Chondrocyte (in vitro differentiated cells): ENCODE measurements at places on chromosomes 4 and X. TPM values are rescaled to one million over a fixed set of nuclear protein-coding genes. Genes with fewer than 3 reads are reported as not detected.

Gene NAP1L2
- total RNA-seq = 0.56 to 0.87 TPM (median 0.70 TPM) in 3 replicates

- H3K4me1 ChIP-seq = peaks cover 4% of the 10 kb centered on the region
- no peaks in the 10 kb centered on the region for H3K27me3 ChIP-seq
- no peak overlapping the region for H3K4me3 ChIP-seq
- peaks cover 8% of the 10 kb centered on the region for H3K36me3 ChIP-seq
Measured at GRCh38 chr4:1023895-1024740, 12.7 kb downstream of the FGFRL1 start.

GRCh38 chr4:139582044-139582443 lies 26.0 kb upstream of the SETD7 start:
- H3K27me3 ChIP-seq = peaks cover 2% of the 10 kb centered on the region
- no peaks in the 10 kb centered on the region for H3K4me1 ChIP-seq

DNA sequence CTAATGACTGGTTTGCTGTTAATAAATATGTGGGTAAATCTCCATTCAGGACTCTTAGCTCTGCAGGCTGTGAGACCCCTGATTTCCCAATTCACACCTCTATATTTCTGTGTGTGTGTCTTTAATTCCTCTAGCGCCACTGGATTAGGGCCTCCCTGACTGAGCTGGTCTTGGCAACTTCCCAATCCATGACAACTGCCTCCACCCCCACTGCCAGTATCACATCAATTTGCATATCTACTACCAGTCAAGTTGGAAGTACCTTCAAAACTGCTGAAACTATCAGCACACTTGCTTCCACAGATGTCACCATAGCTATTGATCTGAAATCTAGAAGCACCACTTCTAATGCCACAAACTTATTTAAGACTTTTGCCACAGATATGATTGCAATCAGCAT lies 27.6 kb downstream of the OPRPN start:
- no peak overlapping the region for H3K27ac ChIP-seq
- no peaks in the 10 kb centered on the region for H3K36me3 ChIP-seq
- no peak overlapping the region for H3K4me3 ChIP-seq

- no peaks in the 10 kb centered on the region for H3K36me3 ChIP-seq
- H3K4me3 ChIP-seq = no peak overlapping the region
- no peaks in the 10 kb centered on the region for H3K4me1 ChIP-seq
Measured at GRCh38 chr4:163623787-163624186, 129.3 kb downstream of the TMA16 start.

Gene UGT8
- 0.17 TPM in 1 of 3 replicates, not detected in the others for total RNA-seq

Gene CT83
- total RNA-seq = not detected in 3 replicates

DNA sequence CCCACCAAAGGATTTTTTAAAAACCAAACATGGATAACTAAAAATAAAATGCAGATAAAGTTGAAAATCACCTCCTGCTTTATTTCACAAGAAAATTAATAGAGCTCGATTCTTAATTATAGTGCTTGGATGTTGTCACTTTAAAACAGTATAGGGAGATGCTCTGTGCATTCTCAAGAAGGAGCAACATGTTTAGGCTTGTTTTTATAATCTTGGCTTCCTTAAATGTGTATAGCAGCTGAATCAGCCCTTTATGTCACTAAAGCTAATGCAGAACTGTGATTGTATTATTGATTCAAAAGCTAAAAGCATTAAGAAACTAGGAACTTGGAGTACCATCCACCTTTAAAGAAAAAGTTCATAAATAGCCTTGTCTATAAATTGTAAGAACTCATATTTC lies 12.9 kb downstream of the UTP3 start:
- peaks cover 17% of the 10 kb centered on the region for H3K4me1 ChIP-seq
- no peak for DNase-seq
- no peak overlapping the region for H3K27ac ChIP-seq
- no peak overlapping the region for H3K4me3 ChIP-seq

GRCh38 chr4:2340272-2341061 lies 78.0 kb downstream of the ZFYVE28 start:
- DNase-seq = peak; percentile 79
- H3K27me3 ChIP-seq = peaks cover 7% of the 10 kb centered on the region
- no peak overlapping the region for H3K27ac ChIP-seq
- H3K36me3 ChIP-seq = peaks cover 9% of the 10 kb centered on the region
- H3K4me3 ChIP-seq = no peak overlapping the region

DNA sequence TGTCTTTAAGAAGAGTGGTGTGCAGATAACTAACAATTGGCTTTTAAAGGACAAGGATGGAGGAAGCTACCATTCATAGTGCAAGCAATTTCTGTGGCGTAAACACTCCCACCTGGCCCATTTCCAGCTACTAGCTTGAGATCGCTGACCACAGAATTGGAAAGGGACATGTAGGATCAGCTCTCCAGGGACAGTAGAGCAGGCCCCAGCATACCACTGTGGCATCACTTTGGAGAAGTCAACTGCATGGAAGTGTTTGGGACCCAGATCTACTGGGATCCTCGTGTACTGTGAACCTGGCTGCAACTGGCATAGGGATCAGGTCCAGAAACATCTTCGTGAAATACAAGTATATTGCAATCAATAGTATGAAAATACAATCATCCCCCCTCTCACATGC lies 515.0 kb downstream of the INPP4B start:
- H3K36me3 ChIP-seq = peaks cover 2% of the 10 kb centered on the region
- no peak for DNase-seq
- H3K27ac ChIP-seq = peak overlapping the region; percentile 70
- H3K27me3 ChIP-seq = no peaks in the 10 kb centered on the region
- H3K4me3 ChIP-seq = no peak overlapping the region

DNA sequence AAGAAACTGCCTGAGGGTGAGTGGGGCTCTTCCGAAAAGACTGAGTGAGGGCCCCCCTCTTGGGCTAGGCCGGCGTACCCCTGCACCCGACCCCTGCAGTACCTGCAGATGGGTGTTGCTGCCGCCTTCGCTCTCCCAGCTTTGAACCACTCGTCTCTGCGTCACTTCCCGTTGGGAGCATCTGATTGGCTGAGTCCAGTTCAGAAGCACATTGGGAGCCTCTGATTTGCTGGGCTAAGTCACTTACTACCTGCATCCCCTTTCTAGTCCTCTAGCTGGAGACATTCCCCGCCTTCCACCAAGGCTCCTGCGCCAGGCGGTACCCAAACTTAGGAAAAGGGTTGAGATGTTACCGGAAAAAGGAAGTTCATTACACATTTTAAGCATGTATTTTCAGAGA lies 20.4 kb upstream of the WWC2 start:
- H3K27me3 ChIP-seq = no peaks in the 10 kb centered on the region
- no peak overlapping the region for H3K4me3 ChIP-seq
- H3K36me3 ChIP-seq = no peaks in the 10 kb centered on the region
- no peak for DNase-seq
- no peak overlapping the region for H3K27ac ChIP-seq

Gene GUCY1B1
- 13.7 to 21.5 TPM (median 20.5 TPM) in 3 replicates for total RNA-seq

DNA sequence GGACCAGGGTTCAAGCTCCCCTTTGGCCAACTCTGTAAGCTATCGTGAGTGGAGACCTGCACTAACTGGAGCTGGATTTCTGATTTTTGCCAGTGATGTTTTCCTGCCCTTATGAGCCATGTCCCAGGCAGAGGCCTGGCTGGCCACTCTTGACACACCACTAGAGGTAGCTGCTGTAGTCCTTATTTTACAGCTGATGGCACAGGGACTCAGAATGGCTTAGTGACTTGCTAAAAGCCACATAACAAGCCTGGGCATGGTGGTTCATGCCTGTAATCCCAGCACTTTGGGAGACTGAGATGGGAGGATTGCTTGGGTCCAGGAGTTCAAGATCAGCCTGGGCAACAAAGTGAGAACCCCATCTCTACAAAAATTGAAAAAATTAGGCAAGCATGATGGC lies 33.4 kb downstream of the CYTL1 start:
- H3K27ac ChIP-seq = no peak overlapping the region
- DNase-seq = no peak
- peaks cover under 1% of the 10 kb centered on the region for H3K4me1 ChIP-seq
- H3K4me3 ChIP-seq = no peak overlapping the region
- H3K27me3 ChIP-seq = peaks cover 4% of the 10 kb centered on the region

GRCh38 chr4:14862891-14863290 lies 139.4 kb upstream of the CPEB2 start:
- H3K4me3 ChIP-seq = no peak overlapping the region
- no peak overlapping the region for H3K27ac ChIP-seq
- DNase-seq = no peak
- no peaks in the 10 kb centered on the region for H3K4me1 ChIP-seq

DNA sequence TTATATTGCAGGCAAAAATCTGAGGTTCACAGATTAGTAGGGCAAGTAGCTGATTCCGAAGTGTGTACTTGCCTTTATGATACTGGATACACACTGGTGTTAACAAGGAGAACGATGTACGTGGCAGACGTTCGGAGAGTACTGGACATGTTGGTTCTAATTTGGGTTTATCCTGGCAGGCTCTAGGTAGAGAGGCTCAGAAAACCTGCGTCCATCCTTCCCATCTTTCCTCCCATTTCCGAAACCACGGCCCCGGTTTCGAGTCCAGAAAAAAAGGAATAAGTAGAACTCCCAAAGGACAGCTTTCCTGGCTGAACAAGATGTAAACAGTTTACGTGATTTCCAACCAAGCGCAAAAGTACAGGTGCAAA lies 351 bp upstream of the SLC30A9 start:
- peaks cover 28% of the 10 kb centered on the region for H3K4me1 ChIP-seq
- no peaks in the 10 kb centered on the region for H3K36me3 ChIP-seq
- no peaks in the 10 kb centered on the region for H3K27me3 ChIP-seq
- peak overlapping the region; percentile 86 for H3K27ac ChIP-seq
- peak overlapping the region; percentile 86 for H3K4me3 ChIP-seq
- DNase-seq = no peak

Gene USP17L30
- not detected in 3 replicates for total RNA-seq

GRCh38 chr4:186984105-186984644 lies 260.5 kb upstream of the FAT1 start:
- H3K36me3 ChIP-seq = no peaks in the 10 kb centered on the region
- H3K4me3 ChIP-seq = no peak overlapping the region
- DNase-seq = no peak
- no peaks in the 10 kb centered on the region for H3K27me3 ChIP-seq
- H3K4me1 ChIP-seq = peaks cover 14% of the 10 kb centered on the region

Gene CNKSR2
- total RNA-seq = 1.7 to 4.1 TPM (median 1.8 TPM) in 3 replicates

- H3K36me3 ChIP-seq = peaks cover 5% of the 10 kb centered on the region
- no peaks in the 10 kb centered on the region for H3K4me1 ChIP-seq
- H3K27me3 ChIP-seq = peaks cover 27% of the 10 kb centered on the region
Measured at GRCh38 chrX:19110642-19111041, 11.6 kb downstream of the ADGRG2 start.

DNA sequence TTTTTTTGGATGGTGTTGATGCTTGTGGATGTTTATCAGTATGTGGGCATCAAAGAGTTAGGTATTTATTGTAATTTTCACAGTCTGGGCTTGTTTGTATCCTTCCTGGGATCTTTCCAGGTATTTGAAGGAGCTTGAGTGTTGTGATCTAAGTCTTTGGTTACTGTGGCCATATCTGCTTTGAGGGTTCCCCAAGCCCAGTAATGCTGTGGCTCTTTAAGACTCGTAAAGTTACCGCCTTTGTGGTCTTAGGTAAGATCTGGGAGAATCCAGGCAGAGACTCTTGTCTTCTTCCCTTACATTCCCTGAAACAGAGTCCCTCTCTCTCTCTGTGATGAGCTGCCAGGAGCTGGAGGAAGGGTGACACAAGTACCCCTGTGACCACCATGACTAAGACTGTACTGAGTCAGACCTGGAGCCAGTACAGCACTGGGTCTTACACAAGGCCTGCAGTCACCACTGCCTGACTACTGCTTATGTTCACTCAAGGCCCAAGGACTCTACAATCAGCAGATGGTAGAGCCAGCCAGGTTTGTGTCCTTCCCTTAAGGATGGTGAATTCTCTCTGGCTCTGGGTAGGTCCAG lies 62.2 kb downstream of the FMR1NB start:
- H3K36me3 ChIP-seq = no peaks in the 10 kb centered on the region
- no peak for DNase-seq
- no peak overlapping the region for H3K27ac ChIP-seq
- no peaks in the 10 kb centered on the region for H3K4me1 ChIP-seq
- H3K27me3 ChIP-seq = no peaks in the 10 kb centered on the region
- H3K4me3 ChIP-seq = no peak overlapping the region

Gene PCYT1B
- 3.1 to 7.1 TPM (median 4.5 TPM) in 3 replicates for total RNA-seq

- no peak for DNase-seq
- H3K27ac ChIP-seq = no peak overlapping the region
- no peak overlapping the region for H3K4me3 ChIP-seq
- no peaks in the 10 kb centered on the region for H3K36me3 ChIP-seq
- no peaks in the 10 kb centered on the region for H3K4me1 ChIP-seq
- peaks cover 10% of the 10 kb centered on the region for H3K27me3 ChIP-seq
Measured at GRCh38 chr4:140351093-140352075, 22.1 kb upstream of the SCOC start.

Gene ADH6
- total RNA-seq = 0.19 TPM in 1 of 3 replicates, not detected in the others

Gene COX18
- total RNA-seq = 13.2 to 18.6 TPM (median 14.5 TPM) in 3 replicates

- H3K36me3 ChIP-seq = no peaks in the 10 kb centered on the region
- no peaks in the 10 kb centered on the region for H3K27me3 ChIP-seq
- peaks cover 6% of the 10 kb centered on the region for H3K4me1 ChIP-seq
Measured at GRCh38 chr4:89324671-89325070, 17.1 kb upstream of the GPRIN3 start.

Gene DCX
- not detected in 3 replicates for total RNA-seq

Gene ZDHHC15
- 0.13 to 0.51 TPM (median 0.15 TPM) in 3 replicates for total RNA-seq

- H3K27ac ChIP-seq = no peak overlapping the region
- DNase-seq = no peak
- peaks cover 2% of the 10 kb centered on the region for H3K36me3 ChIP-seq
- H3K27me3 ChIP-seq = no peaks in the 10 kb centered on the region
Measured at GRCh38 chrX:12758291-12758690, 32.9 kb upstream of the PRPS2 start.

Gene SPATA18
- 17.9 to 18.7 TPM (median 18.6 TPM) in 3 replicates for total RNA-seq

Gene CTAG1B
- not detected in 3 replicates for total RNA-seq

- no peak overlapping the region for H3K27ac ChIP-seq
- peaks cover 16% of the 10 kb centered on the region for H3K27me3 ChIP-seq
- H3K36me3 ChIP-seq = no peaks in the 10 kb centered on the region
- peaks cover 7% of the 10 kb centered on the region for H3K4me1 ChIP-seq
Measured at GRCh38 chr4:71132486-71132885, 139.0 kb downstream of the DCK start.

DNA sequence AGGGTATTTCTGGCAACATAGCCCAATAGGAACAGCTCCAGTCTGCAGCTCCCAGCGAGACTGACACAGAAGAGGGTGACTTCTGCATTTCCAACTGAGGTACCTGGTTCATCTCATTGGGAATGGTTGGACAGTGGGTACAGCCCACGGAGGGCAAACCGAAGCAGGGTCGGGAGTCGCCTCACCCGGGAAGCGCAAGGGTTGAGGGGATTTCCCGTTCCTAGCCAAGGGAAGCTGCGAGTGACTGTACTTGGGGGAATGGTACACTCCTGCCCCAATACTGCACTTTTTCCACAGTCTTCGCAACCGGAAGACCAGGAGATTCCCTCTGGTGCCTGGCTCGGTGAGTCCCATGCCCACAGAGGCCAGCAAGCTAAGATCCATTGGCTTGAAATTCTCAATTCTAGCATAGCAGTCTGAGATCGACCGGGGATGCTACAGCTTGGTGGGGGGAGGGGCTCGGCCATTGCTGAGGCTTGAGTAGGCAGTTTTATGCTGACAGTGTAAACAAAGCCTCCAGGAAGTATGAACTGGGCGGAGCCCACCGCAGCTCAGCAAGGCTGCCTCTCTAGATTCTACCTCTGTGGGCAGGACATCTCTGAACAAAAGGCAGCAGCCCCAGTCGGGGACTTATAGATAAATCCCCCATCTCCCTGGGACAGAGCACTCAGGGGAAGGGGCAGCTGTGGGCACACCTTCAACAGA lies 14.0 kb upstream of the ADAD1 start:
- no peaks in the 10 kb centered on the region for H3K4me1 ChIP-seq
- no peaks in the 10 kb centered on the region for H3K27me3 ChIP-seq
- no peak for DNase-seq
- H3K36me3 ChIP-seq = peaks cover 34% of the 10 kb centered on the region
- H3K27ac ChIP-seq = no peak overlapping the region
